ENCODE measurements at places on chromosomes 7 and 10.

DNA sequence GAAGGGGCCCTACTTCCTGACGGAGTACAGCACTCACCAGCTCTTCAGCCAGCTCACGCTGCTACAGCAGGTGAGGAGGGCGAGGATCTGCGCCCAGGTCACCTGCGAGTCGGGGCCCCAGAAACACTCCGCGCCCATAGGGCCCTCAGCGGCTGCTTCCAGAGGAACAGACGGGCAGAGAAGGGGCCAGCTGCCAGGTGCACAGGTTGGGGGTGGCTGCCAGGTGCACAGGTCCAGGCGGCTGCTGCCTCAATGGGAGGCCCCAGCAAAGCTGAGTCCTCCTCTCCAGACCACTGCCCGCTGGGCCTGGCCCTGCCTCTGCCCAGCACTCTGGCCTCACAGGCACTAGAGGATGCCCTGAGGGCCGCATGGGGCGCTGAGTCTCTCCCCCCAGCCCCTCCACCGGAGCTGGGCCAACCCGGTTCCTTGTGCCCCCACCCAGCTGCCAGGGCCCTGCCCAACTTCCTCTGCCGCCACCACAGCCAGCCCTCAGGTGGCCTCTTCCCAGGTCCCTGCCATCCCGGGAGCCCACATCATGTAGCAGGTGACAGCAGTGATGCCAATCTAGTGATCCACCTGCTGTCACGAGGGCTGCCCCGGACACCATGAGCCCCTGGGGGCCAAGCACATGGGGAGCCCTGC lies 17.0 kb upstream of the UTF1 start:
- no peak for DNase-seq

DNA sequence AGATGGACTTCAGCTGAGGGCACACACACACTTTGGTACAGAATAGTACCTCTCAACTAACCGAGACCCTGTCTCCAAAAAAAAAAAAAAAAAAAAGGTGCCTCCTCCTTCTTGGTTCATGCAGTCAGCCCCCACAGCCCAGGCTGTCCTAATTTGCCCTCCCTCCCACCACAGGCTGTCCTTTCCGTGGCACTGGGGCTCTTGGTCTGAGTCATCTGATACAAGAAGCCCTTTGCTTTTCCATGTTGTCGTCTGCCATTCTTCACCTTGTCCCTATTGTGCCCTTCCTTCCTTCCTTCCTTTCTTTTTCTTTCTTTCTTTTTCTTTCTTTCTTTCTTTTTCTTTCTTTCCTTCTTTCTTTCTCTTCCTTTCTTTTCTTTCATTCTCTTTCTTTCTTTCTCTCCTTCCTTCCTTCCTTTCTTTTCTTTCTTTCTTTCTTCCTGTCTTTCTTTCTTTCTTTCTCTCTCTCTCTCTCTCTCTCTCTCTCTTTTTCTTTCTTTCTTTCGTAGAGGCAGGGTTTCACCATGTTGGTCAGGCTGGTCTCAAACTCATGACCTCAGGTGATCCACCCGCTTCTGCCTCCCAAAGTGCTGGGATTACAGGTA lies 96.0 kb upstream of the IKZF1 start:
- DNase-seq = no peak

GRCh38 chr10:105925045-105925785 lies 1239.3 kb downstream of the SORCS1 start:
- peak; percentile 8 for DNase-seq

GRCh38 chr10:79069325-79070080 lies 737 bp downstream of the ZMIZ1 start:
- DNase-seq = peak; percentile 80

- peak; percentile 100 for DNase-seq
Measured at GRCh38 chr7:100585511-100586265, at the start of gene LRCH4. Gene LRCH4 (minus strand): TSS chr7:100586129. CDS start chr7:100586100, 29 bp downstream.

DNA sequence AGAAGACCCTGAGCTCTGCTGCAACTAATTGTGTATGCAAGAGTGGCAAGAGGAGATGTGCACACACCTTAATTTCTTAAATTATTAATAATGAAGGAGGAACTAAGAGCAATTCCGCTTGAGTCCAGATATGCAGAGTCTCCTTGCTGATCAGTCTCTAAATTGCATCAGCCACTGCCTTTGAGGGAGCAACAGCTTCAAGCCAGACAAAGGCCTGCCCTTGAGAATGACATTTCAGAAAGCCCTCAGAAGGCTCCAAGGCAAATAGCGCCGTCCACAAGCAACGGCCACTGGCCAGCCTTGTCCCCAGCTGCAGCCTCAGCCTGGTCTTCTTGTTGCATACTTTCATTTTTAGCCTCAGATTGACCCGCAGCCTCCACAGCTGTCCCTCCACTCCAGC lies 110.6 kb upstream of the RNF32 start:
- DNase-seq = no peak

DNA sequence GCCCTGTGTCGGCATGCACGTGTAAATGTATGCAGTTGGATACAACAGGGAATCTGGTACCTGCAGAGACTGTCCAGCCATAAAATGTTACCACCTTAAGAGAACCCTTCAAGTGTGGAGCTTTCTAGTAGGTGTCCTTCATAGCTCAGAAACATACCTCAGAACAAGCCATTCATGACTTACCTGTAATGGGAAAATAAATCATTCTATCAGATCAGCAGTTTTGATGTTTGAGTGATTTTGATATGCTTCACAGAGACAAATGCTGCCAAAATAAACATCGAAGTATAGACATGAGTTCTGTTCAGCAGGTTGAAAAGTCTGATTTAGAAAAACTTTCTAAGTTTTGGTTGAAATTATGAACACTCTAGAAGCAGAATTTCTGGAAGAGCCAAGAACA lies 33.5 kb upstream of the UMAD1 start:
- DNase-seq = no peak

DNA sequence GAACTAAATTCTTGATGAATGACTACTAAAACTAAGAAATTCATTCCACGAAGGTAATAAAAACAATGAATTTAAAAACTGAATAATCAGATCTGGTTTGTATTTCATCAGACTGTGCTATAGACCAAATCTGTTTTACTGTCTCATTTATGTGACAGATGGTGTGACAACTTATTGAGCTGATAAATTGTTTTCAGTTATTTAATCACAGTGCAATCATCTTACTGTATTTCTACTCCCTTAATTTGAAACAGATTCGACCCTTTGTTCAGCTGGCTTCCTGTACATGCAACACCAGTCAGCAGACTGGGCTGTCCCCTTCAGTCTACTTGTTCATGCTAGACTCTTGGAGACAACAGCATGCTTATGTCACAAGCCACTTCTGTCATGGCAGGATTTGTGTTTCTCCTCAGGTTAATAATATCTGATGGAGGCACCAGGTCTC lies 150.9 kb downstream of the MBL2 start:
- DNase-seq = no peak

GRCh38 chr10:64039198-64039597 lies 518.0 kb downstream of the REEP3 start:
- DNase-seq = no peak

DNA sequence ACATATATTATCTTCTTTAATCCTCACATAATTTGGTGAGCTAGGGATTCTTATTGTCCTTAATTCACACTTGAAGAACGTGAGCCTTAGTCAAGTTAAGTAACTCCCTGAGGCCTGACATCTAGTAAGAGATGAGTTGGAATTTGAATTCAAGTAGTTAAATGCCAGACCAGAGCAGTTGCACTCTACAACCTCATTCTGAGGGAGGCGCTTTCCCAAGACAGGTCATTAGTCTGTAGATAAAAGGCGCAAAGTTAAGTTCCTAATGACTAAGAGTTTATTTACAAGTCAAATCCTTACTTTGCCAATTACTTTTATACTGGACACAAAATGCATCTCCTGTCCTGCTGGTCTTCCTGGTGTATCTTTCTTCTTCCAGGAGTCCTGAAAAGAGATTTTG lies 3.6 kb upstream of the EXOC6 start:
- DNase-seq = peak; percentile 28

- peak; percentile 4 for DNase-seq
Measured at GRCh38 chr10:37125191-37125732, at the start of gene ANKRD30A. Gene ANKRD30A (plus strand): TSS chr10:37125598. CDS start chr10:37125788, 190 bp downstream.

DNA sequence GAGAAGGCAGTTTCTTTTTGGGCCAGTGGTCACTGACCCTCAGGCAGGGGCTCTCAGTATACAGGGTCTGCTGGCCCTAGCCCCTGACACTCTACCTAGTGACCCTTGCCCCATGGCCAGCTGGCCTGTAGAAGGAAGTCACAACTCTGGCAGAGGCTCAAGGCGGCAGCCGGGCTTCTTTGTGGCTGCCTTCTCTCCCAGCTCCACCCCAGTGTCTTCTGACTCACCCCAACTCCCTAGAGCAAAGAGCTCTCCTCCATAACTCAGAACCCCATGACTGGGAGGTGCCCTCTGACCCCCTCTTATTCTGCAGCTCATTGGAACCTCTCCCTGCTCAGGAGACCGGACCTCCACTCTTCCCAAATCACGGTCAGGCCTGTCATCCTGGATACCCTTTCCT lies 358.2 kb downstream of the FGFR2 start:
- no peak for DNase-seq

- DNase-seq = no peak
Measured at GRCh38 chr7:66627881-66628360, 760 bp upstream of the KCTD7 start.

- DNase-seq = no peak
Measured at GRCh38 chr10:62095181-62096122, 173.2 kb downstream of the RTKN2 start.

GRCh38 chr10:84158061-84158460 lies 15.5 kb upstream of the GPR15LG start:
- DNase-seq = no peak

DNA sequence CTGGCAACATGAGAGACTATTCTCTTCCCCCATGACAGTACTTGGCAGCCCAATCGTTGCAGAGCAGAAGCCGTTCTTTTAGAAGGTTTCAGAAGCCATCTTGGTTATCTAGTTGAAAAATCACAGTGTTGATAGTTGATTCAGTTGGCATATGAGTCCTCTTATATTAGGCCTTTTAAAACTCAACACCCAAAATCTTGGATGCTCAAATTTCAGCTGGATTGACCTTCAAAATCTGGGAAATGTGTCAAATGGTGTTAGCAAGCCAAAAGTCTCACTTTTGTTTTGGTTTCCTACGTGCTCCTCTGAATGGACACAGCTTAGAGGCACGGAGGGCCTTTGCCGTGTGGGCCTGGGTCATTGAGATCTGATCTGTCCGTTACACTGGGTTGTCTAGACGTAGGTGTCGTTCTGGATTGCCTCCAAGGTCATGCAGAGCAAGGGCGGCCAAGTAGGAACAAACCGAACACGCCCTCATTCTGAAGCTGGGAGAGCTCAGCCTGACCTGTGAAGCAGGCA lies 59.3 kb upstream of the BMPER start:
- no peak for DNase-seq

DNA sequence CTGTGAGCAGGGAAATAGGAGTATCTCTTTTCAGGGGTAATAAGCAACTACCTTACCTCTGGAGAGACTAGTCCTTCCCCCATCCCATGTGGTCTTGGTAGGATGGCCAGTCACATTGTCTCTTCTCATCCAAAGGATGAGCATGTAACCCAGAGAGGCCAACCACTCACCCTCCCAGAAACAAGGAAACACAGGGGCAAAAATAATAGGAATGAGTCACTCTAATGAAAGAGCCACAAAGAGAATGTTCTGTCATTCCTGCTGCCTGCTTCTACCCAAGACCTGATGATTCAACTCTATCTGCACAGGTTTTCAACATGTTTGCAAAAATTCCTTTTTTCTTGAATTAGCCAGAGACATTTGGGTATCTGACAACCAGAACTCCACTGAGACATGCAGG lies 99.3 kb upstream of the NFE2L3 start:
- DNase-seq = no peak

DNA sequence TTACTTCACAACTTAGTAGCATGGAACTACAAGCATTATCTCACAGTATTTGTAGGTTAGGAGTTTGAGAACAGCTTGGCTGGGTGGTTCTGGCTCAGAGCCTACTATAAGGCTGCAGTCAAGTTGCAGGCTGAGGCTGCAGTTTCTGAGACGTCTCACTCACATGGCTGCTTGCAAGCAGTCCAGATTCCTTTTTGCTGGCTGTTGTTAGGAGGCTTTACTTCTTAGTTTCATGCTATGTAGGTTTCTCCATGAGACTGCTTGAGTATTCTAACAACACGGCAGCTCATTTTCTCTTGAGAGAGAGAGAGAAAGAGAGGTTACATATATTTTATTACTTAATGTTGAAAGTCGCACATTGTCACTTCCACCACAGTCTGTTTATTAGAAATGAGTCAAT lies 1073.9 kb downstream of the NXPH1 start:
- DNase-seq = no peak

DNA sequence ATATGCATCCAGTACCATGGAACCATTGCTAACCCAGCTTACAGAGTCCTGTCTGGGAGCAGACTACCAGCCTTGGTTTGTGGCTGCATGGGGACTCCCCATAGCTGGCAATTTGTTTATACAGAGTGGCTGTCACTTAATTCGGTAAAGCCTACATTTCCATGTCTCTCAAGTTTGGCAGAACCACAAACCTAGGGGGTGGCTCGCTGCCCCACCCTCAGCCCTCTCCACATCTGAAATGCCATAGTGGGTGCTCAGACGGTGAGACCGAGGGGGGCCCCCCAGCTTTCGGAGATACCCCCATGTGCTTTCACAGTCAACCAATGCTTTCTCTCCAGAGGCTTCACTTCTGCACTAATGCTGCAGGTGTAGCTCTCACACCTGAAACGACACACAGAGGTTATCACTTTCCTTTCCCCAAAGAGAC lies 75.5 kb upstream of the KAT6B start:
- DNase-seq = no peak

DNA sequence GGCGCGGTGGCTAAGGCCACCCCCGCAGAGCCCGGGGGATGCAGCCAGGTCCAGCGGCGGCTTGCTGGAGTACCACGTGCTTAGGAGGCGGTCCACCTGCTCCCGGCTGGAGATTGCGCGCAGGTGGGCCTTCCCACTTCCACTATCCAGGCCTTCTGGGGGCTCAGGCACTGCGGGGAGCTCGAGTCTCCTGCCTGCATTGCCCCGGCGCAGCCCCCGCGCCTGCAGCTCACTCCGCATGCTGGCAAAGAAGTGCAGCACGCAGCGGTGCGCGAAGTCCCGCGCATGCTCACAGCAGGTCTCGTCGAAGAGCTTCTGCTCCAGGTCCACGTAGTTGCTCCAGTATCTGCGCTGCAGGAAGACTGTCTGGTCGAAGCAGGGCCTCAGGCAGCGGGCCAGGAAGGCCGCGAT lies 5.8 kb downstream of the CALHM3 start:
- DNase-seq = peak; percentile 55

GRCh38 chr10:32923849-32924248 lies 34.2 kb downstream of the ITGB1 start:
- no peak for DNase-seq

- DNase-seq = no peak
Measured at GRCh38 chr7:156731651-156732050, 91.1 kb downstream of the RNF32 start.

- DNase-seq = no peak
Measured at GRCh38 chr10:48331436-48331835, 25.0 kb downstream of the MAPK8 start.

GRCh38 chr10:44460416-44460815 lies 75.5 kb upstream of the CXCL12 start:
- no peak for DNase-seq
